ENCODE measurements at places on chromosomes 5 and 9.
A peak's percentile ranks its signal among the peaks of the same experiment; 100 is the strongest.

DNA sequence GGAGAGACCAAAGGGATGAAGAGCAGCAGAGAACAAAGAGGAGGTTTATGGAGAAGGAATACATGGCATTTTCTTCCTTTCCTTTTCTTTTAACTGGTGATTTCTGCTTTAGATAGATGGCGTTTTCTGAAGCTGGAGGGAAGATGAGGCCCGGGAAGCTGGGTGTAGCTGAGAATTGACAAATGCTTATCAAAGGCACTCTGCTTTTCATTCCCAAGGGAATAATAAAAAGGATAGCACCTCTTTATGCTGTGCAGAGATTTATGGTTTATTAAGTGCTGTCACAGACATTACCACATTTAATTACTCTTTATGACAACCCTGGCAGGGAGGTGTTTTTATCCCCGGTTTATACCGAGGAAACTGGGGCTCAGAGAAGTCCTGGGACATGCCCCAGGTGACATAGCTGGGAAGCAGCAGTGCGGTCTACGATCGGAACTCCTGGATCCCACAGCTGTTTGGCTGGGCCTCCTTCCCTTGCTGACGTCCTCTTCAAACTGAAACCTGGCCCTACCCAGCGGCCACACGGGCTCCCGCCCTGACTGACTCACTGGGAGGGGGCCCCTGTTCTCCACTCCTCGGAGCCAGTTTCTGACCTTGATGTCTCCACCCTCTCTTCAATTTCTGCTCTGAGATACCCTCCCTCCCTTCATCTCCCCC is 8.2 kb upstream of the EPB41L4B start:
- no peak for DNase-seq

DNA sequence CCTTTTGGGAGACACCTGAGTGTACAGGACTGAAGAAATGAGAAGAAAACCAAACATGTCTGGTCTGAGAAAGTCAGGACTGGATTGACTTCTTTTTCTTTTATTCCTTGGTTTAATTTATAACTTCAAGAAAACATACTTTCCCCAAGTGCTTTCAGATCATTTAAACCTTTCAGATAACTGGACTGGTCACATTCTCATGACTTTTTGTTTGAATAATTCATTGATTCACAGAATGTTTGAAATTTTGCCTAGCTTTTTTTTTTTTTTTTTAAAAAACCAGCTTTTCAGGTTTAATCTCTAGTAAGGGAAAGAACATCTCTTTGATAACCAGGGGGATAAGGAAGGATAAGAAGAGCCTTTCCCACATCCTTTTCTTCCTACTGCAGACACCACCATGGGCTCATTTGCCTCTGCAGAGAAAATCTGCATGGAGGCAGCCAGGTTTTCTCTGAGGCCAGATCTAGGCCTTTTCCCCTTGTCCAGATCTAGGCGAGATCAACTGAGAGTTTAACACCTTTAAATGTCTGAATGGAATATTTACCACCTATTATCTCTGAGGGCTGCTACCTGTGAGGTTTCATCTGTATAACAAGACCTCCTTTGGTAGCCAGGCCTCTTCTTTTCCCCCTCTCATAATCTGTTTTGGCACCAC is 45.0 kb upstream of the SLC28A3 start:
- no peak for DNase-seq

DNA sequence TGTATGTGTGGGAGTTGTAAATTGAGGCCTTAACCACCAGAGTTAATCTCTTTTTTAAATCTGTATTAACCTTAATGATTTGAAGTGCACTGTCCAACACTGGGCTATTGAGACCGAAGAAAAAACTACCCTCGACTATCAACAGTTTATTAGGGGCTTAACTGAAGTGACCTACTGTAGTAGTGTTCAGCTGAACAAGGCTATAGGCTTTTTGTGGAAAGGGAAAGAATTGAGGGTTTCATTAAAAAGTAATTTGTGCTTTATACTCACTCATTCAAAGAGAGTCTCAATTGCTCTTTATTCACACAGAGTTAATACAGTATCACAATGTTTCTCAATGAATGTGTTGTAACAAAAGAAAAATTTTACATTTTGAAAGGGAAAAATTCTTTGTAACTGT is 267.5 kb downstream of the SLF1 start:
- DNase-seq = no peak

DNA sequence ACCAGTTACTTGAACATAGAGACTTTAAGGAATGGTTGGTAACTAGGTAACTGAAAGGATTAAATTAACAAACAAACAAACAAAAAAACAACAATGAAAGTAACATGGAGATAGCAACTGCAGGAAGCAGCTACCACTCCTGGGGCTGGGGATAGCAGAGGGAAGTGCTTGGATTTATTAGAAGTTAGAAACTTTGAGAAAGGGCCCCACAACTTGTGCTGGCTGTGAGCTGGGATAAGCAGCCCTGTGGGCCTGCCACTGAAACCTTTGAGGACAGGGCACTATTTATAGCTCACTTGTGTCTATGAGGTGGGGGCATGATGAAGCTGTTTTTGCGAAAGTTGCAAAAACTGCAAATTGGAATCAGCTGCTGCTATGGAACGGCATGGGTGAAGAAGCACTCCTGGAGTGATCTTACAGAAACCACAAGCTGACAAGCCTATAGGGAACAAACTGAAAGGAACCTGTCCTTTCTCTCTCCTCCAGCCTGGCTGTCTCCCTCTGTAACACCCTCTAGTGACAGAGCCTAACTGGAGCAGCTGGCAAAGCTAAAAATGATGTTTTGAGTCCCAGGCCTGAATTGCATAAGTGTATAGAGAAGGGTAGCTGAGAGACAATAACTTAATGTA is 91.4 kb upstream of the RANBP6 start:
- peak; percentile 66 for DNase-seq

- DNase-seq = no peak
Observed at GRCh38 chr9:77752554-77752953, 104.4 kb upstream of the GNA14 start.

GRCh38 chr5:59157068-59157467 is 574.2 kb downstream of the RAB3C start:
- no peak for DNase-seq

DNA sequence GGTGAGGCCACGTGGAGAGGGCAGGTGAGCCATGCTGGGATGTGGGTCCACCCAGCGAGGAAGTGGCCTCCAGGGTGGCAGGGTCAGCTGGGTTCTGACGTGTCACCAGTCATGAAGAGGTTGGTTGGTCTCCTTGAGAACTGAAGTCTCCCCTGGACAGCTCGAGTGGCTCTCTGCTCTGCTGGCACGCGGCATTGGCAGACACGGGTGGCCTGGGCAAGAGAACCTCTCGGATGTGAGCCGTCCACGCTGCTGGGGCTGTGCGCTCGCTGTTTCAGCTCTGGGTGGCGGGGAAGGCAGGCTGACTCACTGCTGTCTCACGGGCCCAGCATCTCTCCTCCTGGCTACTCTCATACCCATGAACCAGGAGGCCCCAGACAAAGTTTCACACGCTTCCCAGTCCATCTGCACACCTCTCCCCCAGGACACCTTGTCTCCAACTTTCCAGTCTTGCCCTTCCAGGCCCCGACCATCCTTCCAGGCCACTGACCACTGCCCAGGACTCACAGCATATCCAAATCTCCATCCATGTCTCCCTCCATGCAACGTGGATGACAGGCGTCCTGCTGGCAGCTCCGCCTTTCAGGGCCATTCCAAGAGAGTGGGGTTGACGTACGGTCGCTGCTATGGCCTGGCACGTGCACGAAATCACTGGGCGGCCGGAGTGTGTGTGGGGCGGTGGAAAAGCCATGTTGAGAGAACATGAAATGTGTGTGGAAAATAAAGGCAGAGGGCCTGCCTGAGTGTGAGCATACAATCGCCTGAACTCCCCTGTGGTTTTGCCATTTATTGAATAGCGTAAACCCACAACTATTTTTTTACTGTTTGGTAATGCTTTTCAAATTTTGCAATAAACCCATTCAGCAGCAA is 145.0 kb upstream of the COL5A1 start:
- DNase-seq = peak; percentile 52

GRCh38 chr5:59003124-59003523 is 420.2 kb downstream of the RAB3C start:
- no peak for DNase-seq

DNA sequence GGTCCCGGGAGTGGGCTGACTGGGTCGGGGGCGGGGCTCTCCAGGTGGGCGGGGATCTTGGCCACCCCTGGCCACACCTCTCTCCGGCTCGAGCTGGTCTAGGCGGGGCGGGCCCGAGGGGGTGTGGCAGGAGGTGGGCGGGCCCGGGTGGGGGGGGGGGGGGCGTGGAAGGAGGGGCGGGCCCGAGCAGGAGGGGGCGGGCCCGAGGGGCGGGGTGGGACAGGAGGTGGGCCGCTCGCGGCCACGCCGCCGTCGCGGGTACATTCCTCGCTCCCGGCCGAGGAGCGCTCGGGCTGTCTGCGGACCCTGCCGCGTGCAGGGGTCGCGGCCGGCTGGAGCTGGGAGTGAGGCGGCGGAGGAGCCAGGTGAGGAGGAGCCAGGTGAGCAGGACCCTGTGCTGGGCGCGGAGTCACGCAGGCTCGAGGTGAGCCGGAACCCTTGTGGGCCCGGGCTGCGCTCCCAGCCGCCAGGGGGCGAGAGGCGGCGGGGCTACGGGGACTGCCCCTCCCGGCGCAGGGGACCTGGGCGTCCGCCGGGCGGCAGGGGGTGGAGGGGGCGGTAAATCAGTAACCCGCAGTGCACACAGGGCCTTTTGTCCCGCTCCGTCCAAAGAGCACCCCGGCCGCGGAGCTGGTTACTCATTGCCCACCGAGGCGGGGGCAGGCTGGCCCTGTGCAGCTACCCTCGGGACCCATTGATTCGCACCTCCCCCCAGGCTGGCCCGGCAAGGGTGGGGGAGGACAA is at the start of gene FGFR4:
TSS of gene FGFR4 (plus strand) at position 262 of the 744 bp plus-strand sequence. CDS start 2,688 bp downstream, outside the sequence.
- peak; percentile 93 for DNase-seq

DNA sequence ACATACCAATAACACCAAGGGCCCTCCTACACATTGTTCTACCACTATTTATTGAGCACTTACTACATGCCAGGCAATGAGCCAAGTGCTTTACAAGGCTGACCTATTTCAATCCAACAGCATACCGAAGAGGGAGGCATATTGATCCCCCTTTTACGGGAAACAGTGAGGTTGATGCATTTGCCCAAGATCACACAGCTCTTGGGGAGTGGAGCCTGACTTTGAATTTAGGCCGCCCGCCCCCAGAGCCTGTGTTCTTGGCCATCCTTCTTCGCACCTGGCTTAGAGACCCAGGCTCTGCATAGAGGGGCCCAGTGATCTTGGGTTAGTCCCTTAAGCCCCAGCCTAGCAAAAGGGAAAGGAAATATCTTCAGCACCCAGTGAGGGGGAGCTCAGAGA is 158.1 kb upstream of the IER5L start:
- DNase-seq = no peak

GRCh38 chr5:164578911-164579310 is 1073.5 kb downstream of the MAT2B start:
- no peak for DNase-seq

DNA sequence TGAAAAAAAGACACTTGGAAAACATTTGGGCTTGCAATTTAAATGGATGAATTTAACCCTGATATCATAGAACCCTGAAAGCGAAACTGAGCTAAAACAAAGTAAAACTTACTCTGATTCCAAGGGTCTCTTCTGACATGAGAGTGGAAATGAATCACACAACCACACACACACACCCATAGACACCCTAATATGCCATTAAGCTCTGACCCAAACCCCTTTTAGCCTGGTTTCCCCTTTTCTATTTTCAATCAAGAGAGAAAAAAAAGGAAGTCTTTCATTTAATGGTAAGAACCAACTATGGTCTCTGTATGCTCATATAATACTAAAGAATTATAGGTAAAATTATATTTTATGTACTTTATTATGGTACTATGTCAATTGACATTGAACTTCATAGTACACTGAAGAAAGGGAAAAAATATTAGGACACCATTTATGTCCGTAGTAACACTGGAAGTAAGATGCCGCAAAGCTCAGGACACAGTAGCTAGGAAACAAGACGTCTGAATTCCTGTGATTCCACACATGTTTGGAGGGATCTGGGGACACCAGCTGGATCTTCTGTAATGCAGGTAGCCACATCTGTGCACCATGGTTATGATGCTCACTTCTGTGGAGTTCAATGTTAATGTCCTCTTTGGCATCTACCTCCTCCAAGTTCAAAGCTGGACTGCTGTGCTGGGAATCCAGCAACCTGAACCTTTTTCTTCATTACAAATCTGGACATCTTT is 95.8 kb downstream of the PCSK1 start:
- DNase-seq = peak; percentile 69

GRCh38 chr5:86689103-86689729 is 71.5 kb downstream of the COX7C start:
- no peak for DNase-seq

DNA sequence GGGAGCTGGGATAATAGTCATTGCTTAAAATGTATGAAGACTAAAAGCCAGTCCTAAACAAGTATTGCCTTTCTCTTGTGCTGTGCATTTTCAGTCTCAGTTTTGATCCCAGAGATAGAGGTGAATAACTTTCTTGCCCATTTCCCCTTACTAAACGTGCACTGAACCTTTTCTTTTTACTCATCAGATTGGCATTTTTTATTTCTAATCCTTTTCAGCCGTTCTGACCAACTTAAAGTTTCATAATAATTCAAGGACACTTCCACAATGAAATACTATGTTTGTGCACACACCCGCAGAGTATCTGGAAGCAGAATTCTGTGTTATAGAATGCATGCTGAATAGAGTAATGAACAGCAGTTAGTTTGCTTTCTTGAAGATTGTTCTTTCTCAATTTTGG is 343.6 kb downstream of the LRRC70 start:
- no peak for DNase-seq

DNA sequence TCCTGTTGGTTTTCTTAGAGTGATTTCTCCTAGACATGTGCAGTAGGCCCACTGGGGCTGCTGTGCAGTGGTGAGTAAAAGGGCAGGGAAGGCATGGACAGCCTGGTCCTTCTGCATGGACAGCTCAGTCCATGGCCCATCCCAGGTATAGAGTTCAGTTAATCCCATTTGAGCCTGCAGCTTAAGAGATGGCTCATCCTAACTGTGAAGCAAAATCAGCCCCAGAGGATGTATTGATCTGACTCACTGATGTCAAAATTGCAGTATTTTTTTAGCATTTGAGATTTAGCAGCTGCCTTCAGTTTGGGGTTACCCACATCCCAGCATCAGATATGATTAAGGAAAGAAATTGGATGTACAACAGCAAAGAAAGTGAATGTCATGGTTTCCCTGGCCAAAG is 93.4 kb downstream of the PDE6A start:
- no peak for DNase-seq

DNA sequence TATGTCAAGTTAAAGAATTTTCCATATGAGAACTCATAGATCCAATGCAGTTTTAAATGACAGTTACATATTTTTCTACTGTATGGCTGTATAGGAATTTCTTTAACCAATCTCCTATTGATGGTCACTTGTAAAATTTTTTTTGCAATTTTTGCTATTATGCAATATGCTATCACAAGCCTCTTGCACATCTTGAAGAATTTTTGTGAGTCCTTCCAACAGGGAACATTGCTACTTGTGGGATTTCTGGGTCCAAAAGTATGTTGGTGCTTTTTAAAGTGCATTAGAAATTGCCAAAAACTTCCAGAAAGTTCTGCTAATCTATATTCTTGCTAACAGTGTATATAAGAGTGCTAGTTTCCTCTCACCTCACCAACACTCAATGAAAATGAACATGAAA is 65.1 kb downstream of the NPR3 start:
- DNase-seq = no peak

Data from islet precursor cell (in vitro differentiated cells).